Glutamatergic neuron (in vitro differentiated cells): ENCODE measurements at places on chromosomes 3 and 15. TPM values are rescaled to one million over a fixed set of nuclear protein-coding genes. Genes with fewer than 3 reads are reported as not detected.

DNA sequence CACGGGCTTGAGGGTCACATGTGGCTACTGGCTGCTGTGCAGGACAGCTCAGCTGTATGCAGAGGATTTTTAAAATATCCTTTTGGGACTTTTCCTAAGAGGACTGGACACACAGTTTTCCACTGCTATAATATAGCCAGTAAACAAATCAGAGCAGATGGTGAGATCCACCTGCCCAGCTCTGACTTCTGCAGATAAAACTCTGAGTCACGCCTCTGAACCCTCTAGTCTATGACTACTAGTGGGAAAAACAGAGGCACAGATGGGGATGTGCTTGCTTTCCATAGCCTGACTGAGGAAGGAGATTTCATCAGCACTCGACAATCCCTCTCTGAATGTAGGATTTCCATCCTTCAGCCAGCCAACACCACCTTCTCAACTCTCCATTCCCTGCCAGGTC, 45.1 kb downstream of the COLQ start:
- no peaks in the 10 kb centered on the region for H3K27me3 ChIP-seq
- H3K36me3 ChIP-seq, result no peaks in the 10 kb centered on the region
- no peak for DNase-seq
- H3K27ac ChIP-seq, result peak overlapping the region; percentile 53
- no peak overlapping the region for H3K4me3 ChIP-seq

GRCh38 chr3:72891053-72891855, 3.4 kb downstream of the GXYLT2 start:
- H3K27me3 ChIP-seq, result peaks cover 1% of the 10 kb centered on the region
- DNase-seq, result peak; percentile 27
- H3K36me3 ChIP-seq, result peaks cover 5% of the 10 kb centered on the region
- peaks cover 25% of the 10 kb centered on the region for H3K4me1 ChIP-seq
- H3K27ac ChIP-seq, result peak overlapping the region; percentile 20

DNA sequence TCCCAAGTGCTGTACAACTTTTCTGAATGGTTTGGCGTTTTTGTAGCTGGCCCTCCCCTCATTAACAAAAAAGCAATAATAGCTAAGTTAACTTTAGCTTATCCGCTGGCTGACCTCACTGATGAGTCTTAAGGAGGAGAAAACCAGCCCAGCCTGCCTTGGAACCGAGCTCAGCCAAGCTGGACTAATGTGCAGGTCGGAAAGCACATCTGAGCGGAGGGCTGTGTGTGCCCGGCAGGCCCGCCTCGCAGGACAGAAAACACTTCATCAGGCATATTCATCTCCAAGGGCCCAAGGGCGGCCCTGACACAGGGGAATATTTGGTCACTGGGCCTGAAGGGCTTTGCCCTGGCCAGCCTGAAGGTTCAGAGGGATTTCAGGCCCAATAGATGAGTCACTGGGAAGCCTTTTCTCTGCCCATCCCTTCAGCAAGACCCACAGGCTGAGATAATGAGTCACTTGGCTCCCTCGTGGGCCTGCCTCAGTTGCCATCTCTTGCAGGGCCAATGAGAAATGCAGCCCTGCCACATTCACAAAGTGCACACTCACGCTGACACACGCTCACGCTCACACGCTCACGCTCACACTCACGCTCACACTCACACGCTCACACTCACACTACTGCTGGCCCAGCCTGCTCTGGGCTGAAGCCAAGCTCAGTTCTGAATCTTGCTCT, 75.1 kb downstream of the SLC12A8 start:
- H3K27ac ChIP-seq, result no peak overlapping the region
- H3K4me3 ChIP-seq, result no peak overlapping the region
- H3K27me3 ChIP-seq, result peaks cover 6% of the 10 kb centered on the region
- H3K36me3 ChIP-seq, result no peaks in the 10 kb centered on the region
- no peak for DNase-seq

DNA sequence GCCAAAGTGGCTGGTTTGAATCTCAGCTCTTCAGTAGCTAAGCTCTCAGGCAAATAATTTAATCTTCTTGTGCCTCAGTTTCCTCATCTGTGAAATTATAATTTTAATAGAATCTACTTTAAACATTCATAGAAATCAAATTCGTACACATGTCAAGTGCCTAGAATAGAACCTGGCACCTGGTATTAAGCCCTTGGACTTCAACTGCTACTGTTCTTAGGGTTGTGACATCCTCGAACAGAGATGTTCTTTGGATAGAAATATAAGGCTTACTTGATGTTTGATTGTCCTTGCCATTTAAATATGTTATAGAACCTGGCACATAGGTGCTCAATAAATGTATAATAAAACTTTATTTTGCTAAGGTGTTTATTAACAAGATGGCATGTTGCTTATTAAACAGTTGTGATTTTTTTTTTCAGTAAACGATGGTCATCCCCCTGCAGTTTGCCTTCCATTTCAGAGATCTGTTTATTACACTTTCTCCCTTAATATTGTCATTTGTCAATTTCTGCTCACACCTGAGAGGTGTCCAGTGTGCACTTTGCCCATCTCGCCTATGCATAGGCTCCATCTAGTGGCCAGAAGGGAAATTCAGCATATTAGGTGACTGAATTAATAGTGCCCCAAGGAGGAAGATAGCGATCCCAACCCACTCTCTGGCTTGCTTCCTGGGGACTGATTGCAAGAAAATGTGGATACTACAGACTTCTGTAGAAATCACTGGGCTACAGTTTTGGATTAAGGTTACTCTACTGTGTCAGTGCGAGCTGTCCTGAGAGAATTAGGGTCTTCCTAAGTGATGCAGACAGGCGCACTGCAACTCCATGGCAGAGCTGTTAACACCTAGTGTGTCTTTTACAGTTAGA, 10.7 kb downstream of the IGF1R start:
- no peak for DNase-seq
- H3K27ac ChIP-seq, result no peak overlapping the region
- no peaks in the 10 kb centered on the region for H3K27me3 ChIP-seq
- no peaks in the 10 kb centered on the region for H3K36me3 ChIP-seq

DNA sequence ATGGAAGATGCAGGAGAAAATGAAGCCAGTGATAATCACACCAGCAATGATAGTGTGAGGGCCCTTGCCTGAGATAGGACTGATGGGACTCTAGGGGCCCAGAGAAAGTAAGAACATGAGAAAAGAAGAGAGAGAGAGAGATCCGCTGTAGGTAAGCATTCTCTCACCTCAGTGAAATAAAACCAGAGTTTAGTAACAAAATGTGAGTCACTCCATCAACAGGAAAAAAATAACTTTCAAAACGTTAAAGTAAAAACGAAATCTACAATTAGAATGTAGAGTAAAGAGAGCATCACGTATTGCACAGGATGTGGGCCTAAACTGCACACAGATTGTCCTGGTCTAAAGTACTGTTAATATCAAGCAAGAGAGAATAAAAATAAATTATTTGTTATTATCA, 6.8 kb upstream of the PRSS50 start:
- no peaks in the 10 kb centered on the region for H3K36me3 ChIP-seq
- no peak overlapping the region for H3K27ac ChIP-seq
- no peak overlapping the region for H3K4me3 ChIP-seq
- DNase-seq, result no peak

DNA sequence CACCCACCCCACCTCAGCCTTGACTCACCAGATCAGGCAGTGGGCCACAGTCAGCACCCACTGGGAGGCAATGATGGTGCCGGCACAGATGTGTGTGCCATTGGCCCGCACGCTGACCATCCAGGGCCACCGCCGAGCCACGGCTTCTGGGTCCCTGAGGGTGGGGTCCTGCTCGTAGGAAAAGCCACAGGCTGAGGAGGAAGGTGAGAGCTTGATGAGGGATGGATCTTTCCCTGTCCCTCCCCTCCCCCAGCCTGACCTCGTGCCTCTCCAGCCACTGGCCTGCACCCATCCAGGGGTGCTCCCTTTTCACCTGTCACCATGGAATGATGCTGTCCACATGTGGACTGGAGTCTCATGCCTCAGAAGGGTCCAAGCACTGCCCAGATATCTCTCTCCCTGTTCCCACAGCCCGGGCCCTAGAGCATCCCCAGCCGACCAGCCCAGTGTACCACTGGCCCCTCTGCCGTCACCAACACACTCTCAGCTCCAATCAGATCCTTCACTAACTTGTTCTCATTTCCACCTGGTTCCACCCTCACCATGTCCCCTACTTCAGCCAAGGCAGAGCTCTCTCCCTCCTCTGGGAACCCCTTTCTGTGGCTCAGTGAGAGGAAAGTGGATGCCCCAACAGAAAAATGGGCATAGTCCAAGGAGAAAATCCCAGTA, 2.0 kb downstream of the PRSS50 start:
- H3K4me3 ChIP-seq, result no peak overlapping the region
- peaks cover 4% of the 10 kb centered on the region for H3K4me1 ChIP-seq
- H3K27me3 ChIP-seq, result peaks cover 6% of the 10 kb centered on the region
- no peak for DNase-seq
- no peaks in the 10 kb centered on the region for H3K36me3 ChIP-seq

DNA sequence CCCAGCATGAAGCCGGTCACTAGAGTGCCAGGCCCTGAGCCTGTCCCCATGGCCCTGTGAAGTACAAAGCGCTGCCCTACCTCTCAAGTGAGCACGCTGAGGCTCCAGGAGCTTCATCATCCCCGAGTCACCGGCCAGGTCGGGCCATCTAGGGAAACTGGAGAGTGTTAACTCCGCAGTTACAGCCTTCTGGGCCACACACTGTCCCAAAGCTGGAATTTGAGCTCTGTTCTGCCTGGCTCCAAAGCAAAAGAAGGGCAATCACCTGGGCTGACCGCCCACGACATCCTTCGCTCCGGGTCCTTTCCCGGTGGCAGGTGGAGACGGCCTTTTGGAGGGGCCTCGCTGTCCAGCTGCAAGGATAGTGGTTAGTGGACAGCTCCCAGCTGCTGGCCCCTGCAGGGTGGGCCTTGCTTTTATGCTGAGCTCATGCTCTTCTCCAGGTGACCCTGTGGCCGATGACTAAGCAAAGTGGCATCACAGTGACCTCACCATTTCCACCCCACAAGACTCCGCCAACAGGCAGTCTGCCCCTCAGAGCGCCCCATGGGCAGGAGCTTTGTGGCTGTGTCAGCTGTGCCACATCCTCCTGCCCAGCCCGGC, 3.5 kb upstream of the MUC4 start:
- DNase-seq, result no peak
- H3K27ac ChIP-seq, result no peak overlapping the region
- H3K36me3 ChIP-seq, result no peaks in the 10 kb centered on the region
- H3K4me3 ChIP-seq, result no peak overlapping the region

DNA sequence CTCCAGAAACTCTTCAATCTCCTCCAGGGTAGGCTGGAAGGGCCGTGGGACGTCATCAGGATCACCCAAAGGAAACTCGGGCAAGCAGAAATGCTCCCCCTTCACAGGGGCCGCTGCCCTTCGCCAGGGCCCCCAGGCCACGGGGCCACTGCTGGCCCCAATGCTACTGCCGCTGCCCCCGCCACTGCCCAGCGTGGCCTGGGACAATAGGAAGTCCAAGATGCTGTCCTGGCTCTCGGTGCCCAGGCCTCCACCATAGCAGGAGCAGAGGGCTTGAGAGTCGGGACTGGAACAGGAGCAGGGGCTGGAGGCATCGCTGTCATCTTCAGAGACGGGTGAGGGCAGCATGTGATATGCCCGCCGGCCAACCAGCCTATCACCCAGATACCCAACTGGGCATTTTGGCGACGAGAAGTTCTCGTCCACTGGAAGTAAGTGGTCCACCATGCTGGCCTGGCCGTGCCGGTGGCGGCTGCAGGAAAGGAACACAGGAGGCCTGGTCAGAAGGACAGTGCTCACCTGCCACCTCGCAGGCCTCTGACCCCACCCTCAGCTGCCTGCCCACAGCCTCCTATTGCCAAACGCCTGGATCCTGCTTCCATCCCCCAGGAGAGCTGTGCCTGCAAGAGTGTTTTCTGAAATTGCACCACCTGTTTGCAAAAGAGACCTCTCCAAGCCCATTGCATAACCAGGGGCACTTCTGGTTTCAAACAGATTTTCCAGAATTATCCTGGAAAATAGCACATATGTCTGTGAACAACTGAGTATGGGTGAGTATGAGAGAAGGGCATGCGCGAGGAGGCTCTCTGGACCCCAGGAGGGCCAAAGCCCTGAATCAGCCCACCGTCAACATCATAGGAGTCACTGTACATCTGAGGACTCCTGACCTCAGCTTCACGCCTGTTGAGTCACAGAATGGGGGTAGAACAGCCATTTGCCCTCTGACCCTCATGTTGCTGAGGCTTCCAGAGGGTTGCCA, 4.4 kb downstream of the KLF15 start:
- DNase-seq, result peak; percentile 15
- H3K4me3 ChIP-seq, result no peak overlapping the region
- peaks cover 4% of the 10 kb centered on the region for H3K27me3 ChIP-seq
- H3K4me1 ChIP-seq, result peaks cover 9% of the 10 kb centered on the region
- no peak overlapping the region for H3K27ac ChIP-seq

DNA sequence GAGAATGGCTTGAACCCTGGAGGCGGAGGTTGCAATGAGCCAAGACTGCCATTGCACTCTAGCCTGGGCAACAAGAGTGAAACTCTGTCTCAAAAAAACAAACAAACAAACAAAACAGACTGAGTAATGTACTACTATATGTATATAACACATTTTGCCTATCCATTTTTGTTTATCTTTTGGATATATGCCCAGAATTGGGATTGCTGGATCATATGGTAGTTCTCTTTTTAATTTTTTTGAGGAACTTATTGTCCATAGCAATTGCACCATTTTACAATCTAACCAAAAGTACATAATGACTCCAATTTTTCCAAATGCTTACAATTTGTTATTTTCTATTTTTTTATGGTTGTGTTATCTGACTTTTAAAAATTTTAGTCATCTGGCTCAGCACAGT, 47.3 kb downstream of the GMPS start:
- H3K4me1 ChIP-seq, result no peaks in the 10 kb centered on the region
- no peak for DNase-seq
- H3K36me3 ChIP-seq, result no peaks in the 10 kb centered on the region

DNA sequence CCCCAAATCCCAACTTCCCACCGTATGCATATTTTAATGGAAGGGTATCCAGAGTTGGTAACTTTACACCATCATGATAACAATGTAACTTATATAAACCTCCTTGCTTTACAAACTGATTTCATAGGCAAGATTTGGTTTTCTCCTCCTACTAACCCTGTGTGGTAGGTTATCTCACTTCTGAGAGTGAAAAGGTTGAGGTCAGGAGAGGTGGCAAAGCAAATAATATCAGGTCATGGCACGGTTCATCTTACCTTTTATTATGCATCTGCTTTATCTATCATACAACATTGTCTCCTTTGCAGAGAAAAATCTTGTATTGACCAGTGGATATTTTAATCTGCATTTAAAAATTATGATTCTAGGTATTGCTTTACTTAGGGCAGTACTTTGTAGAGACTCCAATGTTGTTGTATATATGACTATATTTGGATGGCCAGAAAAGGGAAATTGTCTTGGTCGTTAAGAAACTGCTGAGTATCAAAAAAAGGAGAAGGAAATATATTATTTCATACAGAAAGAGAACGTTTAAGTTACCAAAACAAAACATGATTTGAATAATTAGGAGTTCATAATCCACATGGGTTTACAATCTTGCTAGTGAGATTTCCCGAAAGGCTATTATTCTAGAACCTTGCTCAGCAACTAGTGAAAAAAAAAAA, 30.4 kb downstream of the NFKBIZ start:
- H3K27ac ChIP-seq, result no peak overlapping the region
- no peak for DNase-seq
- no peaks in the 10 kb centered on the region for H3K4me1 ChIP-seq
- no peaks in the 10 kb centered on the region for H3K36me3 ChIP-seq

- H3K27me3 ChIP-seq, result no peaks in the 10 kb centered on the region
- no peak for DNase-seq
- no peak overlapping the region for H3K4me3 ChIP-seq
- no peaks in the 10 kb centered on the region for H3K4me1 ChIP-seq
- peaks cover 8% of the 10 kb centered on the region for H3K36me3 ChIP-seq
- H3K27ac ChIP-seq, result no peak overlapping the region
Measured at GRCh38 chr3:174318181-174318580, 541.0 kb upstream of the NAALADL2 start.

GRCh38 chr3:117547956-117548550, 838.5 kb downstream of the TUSC7 start:
- peaks cover 1% of the 10 kb centered on the region for H3K4me1 ChIP-seq

RBP2 gene
- not detected for total RNA-seq

VPS33B gene
- total RNA-seq, result 31.7 TPM

LRRC3B gene
- 1.9 TPM for total RNA-seq

FAM3D gene
- total RNA-seq, result not detected

NR2E3 gene
- total RNA-seq, result 0.69 TPM
